ENCODE measurements at places on chromosomes 1 and 21.

DNA sequence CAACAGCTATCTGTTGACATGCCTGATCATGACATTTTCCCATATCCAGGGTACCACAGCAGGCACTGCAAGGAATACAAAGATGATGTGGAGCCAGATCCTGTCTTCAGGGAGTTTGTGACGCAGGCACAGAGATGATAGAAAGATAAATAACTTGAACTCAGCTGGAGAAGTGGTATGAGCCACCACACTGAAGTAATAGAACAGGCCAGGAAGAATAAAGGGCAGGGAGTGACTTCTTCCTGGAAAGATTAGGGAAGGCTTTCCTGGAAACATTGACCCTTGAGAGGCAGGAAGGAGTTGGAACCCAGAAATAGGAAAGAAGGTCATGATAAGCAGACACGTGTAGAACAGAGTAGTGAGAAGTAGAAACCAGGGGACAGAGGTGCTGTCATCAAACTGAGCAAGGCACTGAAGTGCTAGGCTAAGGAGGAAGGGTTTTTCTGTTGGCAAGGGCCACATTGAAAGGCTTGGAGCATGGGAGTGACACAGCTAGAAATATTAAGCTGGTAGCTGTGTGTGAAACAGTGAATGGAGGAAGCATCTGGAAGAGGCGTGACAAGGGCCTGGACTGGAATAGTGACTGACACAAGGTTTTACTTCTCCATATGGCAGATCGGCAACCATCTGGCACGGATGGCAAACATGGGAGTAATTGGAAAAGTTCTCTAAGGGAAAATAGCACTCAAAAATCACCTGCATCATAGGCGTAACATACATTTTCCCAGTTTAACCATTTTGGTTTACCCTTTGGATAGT lies 68.4 kb downstream of the AK5 start:
- peak; percentile 39 for DNase-seq

DNA sequence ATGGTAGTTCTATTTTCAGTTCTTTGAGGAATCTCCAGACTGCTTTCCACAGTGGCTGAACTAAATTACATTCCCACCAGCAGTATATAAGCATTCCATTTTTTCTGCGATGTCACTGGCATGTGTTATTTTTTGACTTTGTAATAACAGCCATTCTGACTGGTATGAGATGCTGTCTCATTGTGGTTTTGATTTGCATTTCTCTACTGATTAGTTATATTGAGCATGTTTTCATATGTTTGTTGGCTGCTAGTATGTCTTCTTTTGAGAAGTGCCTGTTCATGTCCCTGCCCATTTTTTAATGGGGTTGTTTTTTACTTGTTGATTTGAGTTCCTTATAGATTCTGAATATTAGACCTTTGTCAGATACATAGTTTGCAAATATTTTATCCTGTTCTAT lies 87.9 kb downstream of the RPS6KC1 start:
- DNase-seq: no peak

GRCh38 chr21:18776936-18777335 lies 373.4 kb upstream of the TMPRSS15 start:
- no peak for DNase-seq

GRCh38 chr1:55617288-55617982 lies 402.3 kb upstream of the USP24 start:
- DNase-seq: no peak

DNA sequence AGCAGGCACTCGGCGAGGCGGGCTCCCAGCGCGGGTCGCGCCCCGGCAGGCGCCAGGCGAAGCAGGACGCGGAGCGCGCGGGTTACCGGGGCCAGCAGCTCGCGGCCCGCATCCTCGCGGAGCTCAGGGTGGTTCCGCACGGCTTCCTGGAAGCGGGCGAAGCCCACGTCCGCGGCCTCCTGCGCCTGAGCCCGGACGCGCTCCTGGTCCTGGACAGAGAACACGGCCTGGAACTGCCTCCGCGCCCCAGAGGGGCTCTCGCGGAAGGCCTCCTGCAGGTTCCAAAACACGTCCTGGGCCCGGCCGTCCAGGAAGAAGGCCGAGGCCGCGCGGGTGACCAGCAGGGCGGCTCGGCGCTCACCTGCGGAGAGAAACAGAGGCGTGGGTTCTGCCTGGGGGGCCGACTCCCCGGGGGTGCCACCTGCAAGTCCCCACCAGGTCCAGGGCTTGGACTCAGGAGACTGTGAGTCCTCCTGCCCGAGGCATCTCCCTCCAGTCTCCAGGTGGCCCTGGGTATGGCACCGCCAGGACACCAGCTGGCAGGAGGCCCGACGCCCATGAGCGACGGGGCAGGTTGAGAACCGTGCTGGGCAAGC lies 11.4 kb downstream of the TTC34 start:
- DNase-seq: no peak

- DNase-seq: no peak
These were observed 9.7 kb downstream of the ATP2B4 start for GRCh38 chr1:203636291-203636690.

DNA sequence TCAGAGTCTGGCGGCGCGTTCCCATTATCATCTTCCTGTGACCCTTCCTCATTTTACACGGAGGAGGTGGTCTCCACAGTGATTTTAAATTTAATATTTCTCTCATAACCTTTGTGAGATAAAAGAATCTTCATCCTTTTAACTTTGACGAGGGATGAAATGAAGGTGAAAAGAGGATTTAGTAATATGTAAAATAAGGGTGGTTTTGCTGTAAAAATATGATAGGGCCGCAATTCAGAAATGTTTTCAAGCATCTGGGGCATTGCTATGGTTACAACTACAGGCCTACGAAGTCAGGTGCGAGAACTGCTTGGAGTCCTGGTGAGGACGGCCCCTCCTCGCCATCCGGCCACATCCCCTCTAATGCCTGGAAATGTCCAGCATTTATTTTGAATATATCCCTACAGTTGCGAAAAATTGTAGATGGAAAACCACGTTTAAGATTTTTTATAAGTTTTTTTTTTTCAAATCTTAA lies 422 bp upstream of the RSBN1 start:
- DNase-seq: peak; percentile 28

DNA sequence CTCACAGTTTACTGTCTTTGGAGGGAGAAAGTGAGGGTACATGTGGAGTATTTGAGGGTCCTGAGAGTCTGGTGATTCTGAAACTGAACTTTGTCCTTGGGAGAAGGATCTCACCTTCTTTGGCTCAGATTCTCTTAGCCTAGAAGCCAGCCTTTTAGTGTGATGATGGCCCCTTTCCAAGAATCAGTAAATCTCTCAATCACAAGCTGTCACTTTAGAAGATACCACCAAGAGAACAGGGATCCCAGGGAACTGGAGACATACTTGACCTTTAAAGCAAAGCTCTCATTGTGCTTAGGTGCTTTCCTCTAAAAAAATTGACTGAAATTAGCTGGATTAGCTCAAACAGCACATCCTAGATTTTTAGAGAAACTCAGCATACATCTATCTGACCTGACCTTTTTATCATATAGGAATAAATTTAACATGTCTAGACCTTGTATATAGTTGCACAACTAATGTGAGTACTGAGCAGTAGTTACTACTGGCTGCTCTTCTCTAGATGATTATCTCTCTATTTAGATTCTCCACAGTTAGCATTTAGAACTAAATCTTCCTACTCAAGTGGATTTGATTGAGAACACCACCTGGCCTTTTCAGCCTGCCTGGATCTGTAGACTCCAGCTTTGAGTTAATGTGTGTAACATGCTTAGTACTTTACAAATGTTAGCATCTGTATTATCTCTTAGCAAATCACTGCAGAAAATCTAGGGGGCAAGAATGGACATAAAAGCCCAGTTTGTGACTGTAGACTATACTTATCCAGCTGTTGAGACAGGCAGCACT lies 157.7 kb downstream of the MAST2 start:
- DNase-seq: no peak

GRCh38 chr1:30525971-30526651 lies 197.3 kb downstream of the MATN1 start:
- DNase-seq: no peak

- no peak for DNase-seq
These were observed 52.3 kb downstream of the ADAMTS5 start for GRCh38 chr21:26914557-26914956.
